Amniotic stem cell (primary cell): ENCODE measurements at places on chromosomes 2 and 18.
A peak's percentile ranks its signal among the peaks of the same experiment; 100 is the strongest.

GRCh38 chr2:176493909-176494308 lies 224.7 kb downstream of the MTX2 start:
- no peak for DNase-seq

DNA sequence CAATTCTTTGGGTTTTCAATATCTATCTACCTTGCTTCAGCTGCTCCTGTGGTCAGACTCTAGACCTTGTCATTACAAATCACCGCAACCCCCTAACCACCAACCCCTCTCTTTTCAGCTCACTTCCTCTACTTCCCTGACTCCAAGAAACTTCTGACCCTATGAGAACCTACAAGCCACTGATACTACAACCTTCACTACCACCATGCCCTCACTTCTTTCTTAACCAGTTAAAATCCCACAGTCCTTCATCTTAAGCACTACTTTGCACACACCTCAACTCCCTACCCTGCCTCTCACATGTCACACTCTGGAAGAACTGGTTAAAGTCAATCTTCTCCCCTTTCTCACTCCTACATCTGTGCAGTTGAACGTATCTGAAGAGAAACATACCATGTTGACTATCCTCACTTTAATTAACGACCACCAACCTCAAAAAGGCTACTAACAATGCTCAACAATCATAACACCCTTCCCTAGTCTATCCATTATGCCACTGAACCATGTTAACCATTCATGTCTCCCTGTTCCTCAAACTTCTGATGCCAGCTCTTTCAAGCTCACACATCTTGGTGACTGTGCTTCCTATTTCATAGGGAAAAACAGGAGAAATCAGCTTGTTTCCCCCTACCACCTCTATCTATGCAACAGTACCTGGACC lies 12.6 kb downstream of the EIF2AK3 start:
- DNase-seq, result no peak

DNA sequence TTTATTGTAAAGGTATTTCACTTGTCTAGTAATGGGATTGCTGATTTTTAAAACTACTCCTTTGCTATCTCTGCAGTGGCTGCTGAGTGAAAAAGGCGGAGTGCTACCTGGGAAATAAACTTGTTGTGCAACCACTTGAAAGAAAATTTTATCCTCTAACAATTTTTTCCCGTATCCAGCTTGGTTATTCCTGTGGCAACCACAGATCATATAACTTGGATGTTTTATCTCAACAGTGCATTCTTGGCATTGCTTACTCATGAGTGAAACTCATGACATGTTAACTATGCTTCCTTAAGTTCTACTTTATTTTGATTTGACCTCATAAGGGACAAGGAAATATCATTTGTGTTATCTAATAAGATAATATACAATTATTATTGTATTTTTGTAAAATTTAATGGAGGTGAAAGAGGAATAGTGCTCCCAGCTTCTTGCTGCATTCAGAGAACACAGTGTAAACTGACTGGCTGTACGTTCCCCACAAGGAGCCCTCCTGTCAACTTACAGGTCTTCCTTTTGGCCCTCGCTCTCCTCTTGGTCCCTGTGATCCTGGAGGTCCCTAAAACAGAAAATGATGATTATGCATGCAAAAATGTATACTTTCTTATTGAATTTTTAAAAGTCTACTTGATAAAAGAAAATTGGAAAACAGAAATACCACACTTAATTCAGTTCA lies 82.7 kb downstream of the COL5A2 start:
- DNase-seq, result peak; percentile 50

- no peak for DNase-seq
These were observed 36.5 kb downstream of the CFAP36 start for GRCh38 chr2:55555977-55556376.

GRCh38 chr2:239110595-239111048 lies 262.7 kb downstream of the TWIST2 start:
- DNase-seq, result no peak

DNA sequence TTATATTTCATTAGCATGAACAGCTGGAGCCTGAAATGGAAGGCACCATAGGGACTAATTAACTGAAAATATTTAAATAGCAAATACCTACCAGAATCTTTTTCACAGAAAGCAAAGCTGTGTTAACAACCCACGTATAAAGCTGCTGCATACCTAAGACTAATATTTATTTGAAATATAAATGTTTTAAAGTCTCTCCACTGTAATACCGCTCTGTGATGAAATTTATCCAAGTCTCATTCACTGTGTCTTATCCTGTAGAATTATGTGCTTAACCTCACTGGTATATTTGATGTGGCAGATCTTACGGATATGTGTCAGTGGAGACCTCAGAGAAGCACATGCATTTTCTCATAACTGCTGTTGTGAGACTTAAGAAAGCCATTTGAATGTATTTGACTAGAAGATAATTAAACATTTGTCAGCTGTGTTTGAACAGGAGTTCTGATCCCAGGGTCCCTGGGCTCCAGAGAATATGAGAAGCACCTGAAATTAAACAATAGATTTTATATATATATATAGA lies 373.3 kb downstream of the ZNF804A start:
- no peak for DNase-seq

DNA sequence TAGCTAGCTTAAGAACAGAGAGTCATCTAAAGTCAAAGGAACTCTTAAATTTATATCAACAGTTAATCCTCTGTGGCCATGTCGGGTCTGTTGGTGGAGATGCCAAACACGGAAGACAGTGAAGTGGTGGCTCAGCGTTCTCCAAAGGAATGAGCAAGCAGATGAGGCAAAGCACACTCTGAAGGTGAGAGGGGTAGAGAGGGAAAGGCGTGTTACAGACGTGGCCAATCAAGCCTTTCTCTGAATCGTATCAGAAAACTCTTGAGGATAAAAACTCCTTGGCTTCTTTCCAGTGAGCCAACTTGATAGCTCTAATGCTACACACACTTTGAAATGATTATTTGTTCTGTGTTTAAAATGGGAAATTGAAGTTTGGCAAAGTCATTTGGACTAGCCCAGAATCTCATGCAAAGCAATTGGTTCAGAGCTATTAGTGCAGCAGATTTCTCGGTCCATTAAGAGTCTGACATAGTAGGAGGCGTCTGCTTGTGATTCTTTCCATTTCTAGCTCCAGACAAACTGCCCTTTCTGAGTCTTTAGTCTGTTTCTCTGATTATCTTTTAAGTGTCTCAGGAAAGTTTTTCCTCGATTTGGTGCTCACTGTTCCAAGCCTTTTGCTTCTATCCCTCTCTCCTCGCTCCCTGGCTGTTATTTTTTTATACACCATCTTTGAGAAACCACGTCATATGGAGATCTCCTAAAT lies 57.5 kb upstream of the CPO start:
- DNase-seq, result no peak

- no peak for DNase-seq
These were observed 3.0 kb downstream of the BUB1 start for GRCh38 chr2:110674620-110675555.

GRCh38 chr2:17793803-17794354 lies 22.4 kb upstream of the MSGN1 start:
- no peak for DNase-seq

DNA sequence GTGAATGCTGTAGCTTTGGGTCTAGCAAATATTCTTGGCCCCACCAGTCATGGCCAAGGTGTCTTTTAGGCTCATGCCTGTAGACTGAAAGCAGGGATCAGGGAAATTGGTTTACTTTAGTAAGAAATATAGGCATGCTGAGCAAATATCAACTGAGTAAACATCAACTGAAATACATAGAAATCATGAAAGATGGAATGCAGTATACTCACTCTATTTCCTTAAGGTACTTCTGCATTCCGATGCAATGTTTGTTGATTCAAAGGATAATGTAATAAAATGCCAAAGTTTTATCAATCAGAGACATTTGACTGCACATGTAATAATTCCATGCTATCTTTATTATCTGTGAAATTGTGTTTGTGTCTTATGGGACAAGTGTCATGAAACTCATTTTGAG lies 19.6 kb upstream of the IL1R1 start:
- no peak for DNase-seq

GRCh38 chr2:150689590-150689989 lies 202.1 kb upstream of the RND3 start:
- DNase-seq, result no peak
